ENCODE measurements at places on chromosomes 5 and 9.
A peak's percentile ranks its signal among the peaks of the same experiment; 100 is the strongest.

DNA sequence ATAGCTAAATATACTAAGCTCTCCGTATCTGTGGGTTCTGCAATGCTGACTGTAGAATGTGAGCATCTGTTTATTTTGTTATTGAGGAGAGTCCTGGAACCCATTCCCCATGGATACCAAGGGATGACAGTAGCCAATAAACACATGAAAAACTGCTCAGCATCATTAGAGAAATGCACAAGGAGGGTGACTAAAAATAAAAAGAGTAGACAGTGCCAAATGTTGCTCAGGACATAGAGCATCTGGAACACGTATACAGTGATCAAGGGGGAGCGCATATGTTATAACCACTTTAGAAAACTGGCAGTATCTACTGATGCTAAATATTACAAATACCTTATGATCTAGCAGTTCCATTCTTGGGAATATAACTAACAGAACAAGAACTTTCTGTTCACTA is 31.0 kb downstream of the MARCHF6 start:
- no peak for DNase-seq

DNA sequence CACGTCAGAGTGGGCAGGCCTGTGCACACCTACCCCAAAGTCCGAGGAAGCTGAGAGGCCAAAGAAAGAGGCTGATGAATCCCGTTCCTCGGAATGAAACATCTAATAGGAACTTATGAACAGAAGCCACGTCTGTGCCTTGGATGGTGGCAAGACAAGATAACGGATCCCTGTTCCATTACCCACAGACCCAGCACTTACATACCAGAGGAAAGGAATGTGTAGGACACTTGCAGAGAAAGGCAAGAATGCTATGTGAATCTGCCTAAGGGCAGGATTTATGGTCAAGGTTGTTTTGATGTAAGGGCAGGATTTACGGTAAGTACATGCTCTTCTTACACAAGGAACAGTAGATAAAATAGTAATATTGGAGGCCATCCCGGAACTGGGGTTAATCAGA is 93.2 kb downstream of the WDR41 start:
- no peak for DNase-seq

- DNase-seq: no peak
Observed at GRCh38 chr9:125564631-125565030, 142.4 kb downstream of the MAPKAP1 start.

DNA sequence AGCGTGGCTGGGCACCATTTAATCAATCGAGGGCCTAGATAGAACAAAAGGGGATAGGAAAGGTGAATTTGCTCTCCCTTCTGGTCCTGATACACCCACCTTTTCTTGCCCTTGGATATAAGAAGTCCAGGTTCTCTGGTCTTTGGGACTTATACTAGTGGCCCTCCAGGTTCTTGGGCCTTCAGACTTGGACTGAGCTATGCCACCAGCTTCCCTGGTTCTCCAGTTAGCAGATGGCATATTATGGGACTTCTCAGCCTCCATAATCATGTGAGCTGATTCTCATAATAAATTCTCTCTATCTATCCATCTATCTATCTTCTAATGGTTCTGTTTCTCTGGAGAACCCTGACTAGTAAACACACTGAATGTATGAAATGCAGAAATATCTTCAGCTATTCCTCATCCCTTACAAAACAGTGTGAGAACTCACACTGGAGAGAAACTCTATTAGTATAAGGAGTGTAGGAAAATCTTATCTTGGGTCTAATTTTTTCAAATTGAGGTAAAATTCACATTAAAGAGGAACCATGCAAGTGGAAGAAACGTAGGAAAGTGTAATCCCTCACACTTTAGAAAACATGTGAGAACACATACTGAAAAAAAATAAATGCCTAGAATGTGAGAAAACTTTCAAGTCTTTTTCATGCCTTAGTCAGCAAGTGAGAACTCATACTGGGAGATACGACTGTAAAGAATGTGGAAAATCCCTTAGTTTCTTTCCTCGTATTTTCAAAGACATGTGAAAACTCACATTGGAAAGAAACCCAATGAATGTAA is 15.5 kb downstream of the PCDHB15 start:
- no peak for DNase-seq

DNA sequence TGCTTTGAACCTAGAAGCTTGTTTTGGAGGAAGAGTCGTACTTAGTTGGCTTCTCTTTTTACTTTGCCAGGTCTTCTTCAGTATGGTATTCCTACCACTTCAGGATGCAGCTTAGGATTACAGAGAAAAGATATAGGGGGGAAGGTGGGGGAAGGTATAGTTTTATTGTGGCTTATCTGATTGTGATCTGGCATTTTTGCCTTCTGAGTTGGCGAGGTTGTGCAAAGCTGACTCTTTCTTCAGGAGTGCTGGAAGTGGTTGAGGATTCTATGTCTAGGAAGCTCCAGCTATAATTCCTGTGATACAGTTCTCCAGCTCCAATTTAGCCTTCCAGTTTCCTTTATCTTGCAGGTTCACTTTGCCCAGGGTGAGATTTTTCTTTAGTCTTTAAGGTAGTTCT is 7.0 kb downstream of the CDC42SE2 start:
- DNase-seq: no peak

DNA sequence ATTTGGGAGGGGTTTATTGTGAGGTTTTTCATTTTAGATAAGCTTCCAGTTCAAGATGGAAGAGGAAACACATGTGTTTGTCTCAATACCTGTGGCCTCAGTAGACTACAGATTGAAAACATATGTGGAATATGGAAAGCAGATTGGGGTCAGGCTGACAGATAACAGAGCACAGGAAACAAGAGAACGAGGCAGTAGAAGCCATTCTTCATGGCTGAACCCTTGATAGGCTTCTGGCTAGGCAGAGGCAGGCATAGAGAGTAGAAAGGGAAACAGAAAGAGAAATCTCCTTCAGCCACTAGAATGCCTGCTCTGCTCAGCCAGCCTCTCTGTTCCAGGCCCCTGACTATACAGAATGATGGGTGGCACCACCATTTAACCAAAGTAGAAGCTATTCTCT is 152.5 kb downstream of the MUSK start:
- no peak for DNase-seq

DNA sequence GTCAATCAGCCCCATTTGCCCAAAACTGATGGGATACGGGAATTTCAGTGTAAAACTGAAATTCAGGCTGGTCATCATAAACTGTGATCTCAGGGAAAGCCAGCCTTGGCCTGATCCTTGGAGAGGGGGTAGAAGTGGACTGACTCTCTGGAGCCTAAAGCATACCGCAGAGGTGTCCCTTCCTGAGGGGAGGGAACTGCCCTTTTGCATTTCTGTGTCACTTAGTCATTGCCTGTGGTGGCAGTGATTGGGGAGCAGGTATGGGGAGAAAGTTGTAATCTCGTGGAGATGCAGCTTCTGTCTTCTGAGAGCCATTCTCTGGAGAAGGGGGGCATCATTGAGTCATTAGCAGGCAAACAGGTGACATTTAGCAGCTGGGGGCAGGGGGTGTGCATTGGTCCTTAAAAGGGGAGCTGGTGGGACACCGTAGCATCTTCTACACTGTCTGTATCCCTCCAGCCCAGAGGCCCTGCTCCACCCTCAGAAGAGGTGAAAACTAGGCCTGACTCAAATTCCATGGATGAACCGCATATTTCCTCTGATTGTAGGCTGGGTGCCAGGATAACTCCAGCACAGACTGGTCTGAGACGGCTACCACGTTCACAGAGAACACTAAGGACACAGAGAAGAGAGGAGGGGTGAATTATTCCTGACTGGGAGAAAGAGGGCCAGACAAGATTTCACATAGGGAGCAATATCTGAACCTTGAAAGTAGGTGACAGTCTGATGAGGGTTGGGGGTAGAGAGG is 143.3 kb downstream of the SEC61B start:
- DNase-seq: no peak

- no peak for DNase-seq
Observed at GRCh38 chr5:73267766-73268435, 94.9 kb downstream of the TMEM174 start.

- DNase-seq: no peak
Observed at GRCh38 chr5:129114539-129115193, 20.1 kb downstream of the ISOC1 start.

GRCh38 chr5:160371294-160371693 is 868 bp upstream of the C1QTNF2 start:
- no peak for DNase-seq

- DNase-seq: peak; percentile 10
Observed at GRCh38 chr5:1058988-1059883, 50.6 kb downstream of the NKD2 start.

DNA sequence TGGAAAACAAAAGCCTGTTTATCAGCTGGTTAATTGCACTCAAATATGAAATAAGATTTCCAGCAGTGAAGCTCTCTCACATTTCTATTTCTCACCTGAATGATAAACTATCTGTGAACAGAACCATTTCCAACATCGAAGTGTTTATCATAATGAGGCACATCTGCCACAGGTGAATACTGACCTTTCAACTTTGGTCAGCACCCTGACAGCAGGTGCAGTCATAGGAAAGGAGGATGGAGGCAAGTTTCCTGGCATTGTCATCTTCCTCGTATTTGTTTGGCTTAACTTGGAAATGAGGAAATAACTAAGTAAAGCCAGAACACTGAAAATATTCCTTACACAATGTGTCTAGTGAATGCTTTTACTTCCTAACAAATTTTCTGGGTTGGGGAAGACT is 716.4 kb downstream of the NR2F1-AS1 start:
- DNase-seq: no peak

DNA sequence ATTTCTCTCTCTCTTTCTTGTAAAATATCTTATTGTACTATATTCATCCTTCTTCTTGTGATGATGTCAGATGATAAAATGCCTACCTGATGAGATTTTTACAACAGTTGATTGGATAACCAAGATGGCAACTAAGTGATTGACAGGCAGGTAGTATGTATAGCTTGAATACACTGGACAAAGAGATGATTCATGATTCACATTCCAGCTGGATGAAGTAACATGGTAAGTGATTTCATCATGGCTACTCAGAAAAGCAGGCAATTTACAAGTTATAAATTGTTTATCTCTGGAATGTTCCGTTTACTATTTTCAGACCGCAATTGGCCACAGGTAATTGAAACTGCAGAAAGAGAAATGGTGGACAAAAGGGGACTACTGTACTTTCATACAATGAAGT is 1471.7 kb upstream of the C9orf72 start:
- DNase-seq: no peak

- no peak for DNase-seq
Observed at GRCh38 chr9:132367613-132368313, 13.0 kb upstream of the SETX start.

GRCh38 chr5:78534905-78535200 is 113.7 kb downstream of the LHFPL2 start:
- no peak for DNase-seq

- DNase-seq: no peak
Observed at GRCh38 chr5:68272289-68272688, 56.7 kb downstream of the PIK3R1 start.

GRCh38 chr5:153480401-153480800 is 10.1 kb upstream of the GRIA1 start:
- no peak for DNase-seq

DNA sequence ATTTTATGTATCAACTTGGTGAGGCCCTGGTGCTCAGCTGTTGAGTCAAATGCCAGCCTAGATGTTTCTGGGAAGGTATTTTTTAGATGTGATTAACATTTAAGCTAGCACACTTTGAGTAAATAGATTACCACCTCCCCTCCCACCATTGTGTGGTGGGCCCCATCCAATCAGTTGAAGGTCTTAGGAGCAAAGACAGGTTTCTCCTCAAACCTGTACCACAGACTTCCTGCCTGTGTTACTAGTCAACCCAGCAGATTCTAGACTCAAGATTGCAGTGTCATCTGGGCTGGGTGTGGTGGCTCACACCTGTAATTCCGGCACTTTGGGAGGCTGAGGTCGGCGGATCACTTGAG is 33.8 kb downstream of the MRPL36 start:
- no peak for DNase-seq

DNA sequence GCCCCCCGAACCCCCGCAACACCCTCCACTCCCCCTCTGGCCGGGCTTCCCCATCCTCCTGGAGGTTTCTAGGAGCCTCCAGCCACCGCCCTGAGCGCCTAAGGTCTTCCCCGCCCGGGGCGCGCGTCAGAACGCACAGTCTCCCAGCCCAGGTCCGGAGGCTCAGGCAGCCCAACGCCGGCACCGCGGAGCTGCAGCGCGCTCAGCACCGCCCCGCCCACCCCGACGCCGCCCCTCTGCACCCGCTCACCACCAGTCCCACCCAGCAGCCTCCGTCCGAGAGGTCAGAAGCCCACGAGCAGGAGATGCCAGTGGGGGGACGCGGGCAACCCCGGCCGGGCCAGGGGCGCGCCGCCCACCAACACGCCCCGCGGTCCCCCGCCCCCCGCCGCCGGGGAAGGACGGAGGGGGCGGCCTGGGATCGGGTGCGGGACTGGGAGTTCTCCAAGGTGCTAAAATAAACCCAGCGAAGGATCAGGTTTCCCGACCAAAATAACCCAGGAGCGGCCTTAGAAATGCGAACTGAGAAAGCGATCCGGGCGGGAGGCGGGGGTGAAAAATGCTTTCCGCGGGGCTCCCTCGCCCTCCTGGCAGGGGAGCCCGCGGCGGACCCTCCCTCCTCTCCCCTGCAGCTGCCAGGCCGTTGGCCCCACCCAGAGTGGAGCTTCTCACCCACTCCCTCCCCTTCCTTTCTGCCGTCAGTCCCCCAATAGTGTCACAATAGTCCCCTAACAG is 6.5 kb upstream of the FAM78A start:
- DNase-seq: peak; percentile 80

- peak; percentile 87 for DNase-seq
Observed at GRCh38 chr9:121289026-121289771, 21.2 kb downstream of the GSN start.

DNA sequence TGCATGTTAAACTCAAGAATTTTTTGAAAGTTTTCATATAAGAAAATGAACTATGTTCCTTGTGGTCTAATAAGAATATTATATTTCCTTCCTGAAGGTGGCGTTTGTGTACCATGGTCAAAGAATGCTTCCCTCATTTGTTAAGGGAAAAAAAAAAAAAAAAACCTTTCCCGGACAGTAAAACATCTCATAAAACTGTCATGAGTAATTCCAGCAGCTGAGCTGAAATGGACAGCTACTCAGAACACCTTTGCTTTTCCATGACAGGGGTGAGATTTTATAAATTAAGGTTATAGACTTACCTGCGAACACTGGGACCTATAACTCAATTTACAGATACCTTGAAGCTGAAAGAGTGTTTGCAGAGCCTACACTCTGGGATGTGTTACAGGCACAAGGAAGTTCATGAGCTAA is 113.2 kb upstream of the RANBP3L start:
- DNase-seq: no peak

DNA sequence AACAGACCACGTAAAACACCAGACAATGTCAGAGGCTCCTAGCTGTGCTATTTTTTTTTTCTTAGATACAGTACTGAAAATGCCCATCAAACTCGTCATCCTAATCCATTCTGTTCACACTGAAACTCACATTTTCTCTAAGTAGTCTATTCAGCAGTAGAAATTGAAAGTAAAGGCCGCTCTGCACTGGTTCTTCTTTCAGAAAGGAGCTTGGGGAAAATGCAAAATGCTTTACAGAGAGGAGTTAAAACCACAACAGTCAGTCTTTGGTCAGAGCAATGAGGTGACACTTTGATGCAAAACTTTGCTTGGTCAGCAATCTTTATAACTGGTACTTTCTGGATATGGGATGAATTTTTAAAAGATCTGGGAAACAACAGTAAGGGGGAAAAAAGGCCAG is 43.8 kb upstream of the SUSD1 start:
- no peak for DNase-seq

Data from right cardiac atrium (tissue), 5 donors.